Skin of body (tissue), 3 donors: ENCODE measurements at places on chromosomes 2 and 18.

DNA sequence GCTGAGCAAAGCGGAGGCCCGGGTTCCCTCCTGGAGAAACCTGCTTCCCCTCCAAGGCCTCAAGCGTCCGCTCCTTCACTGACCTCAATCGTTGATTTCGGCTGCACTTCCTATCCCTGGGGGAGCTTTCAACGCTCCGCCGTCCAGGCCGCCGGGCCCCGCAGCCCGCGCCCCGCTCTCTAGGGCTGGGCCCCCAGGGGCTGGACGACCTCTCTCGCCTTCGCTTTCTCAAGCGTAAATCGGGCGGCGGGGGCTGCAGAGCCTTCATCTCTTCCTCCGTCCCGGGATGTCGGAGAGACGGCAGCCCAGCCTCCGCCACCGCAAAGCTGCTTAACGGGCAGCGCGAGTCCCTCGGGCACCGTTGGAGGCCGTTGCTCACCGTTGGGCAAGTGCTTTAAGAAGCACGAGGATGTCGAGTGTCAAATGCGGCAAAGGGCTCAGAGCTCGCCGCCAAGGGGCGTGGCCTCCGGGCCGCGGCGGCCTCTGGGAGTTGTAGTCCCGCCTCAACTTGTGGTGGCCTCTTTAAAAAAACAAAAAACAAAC, 8.5 kb downstream of the HES6 start:
- peak; percentile 35 for DNase-seq

DNA sequence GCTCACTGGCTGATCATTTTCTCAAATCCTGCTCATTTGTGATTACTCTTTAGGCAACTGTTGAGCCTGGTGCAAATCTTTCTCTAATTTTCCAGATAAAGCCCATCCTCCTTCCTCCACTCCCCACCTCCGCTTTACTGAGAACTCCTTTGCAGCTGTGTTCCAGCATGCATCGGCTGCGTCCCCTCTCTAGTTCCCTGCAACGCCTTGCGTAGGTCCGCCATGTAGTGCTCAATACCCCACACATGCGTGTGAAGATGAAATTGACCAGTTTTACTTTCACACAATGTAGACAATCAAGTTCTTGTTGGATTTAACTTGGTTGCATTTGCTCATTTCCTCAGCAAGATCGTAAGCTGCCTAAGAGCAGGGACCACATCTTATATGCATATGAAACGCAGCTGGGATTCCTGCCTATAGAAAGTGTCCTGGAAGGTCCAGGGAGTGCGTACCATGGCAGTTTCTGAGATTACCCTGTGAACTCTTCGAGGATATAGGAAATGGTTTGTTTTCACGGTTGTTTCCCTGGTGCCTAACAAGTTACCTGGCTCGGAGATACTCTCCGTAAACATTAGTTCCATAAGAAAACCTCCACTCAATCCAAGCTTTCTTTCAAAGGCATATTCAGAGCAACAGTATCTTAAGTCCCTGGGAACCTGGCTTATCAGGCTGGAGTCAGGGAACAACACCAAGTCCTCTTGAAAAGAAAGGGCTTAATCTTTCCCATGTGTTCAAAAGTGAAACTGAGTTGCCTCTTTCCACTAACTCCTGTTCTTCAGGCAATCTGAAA, 766.4 kb upstream of the ID2 start:
- DNase-seq, result peak; percentile 58

DNA sequence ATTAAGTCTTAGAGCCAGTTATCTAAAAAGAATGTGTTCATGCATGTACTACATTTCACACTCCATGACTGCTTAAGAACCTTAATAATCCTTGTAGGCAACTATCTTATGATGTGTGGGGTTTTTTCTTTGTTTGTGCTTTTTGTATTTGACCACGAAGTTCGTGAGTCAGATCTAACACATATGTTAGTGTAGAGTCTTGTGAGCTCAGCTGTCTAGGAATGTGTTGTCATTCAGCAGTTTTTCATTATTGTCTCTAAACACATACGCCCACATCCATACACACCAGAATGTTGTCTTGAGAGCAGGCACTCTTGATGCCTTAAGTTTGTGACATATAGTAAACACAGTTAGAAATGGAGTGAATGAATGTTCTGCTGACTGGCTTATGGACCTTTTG, 38.4 kb downstream of the CAB39 start:
- DNase-seq, result peak; percentile 95

GRCh38 chr18:59643740-59644139, 53.5 kb downstream of the CCBE1 start:
- DNase-seq, result no peak

GRCh38 chr2:22382479-22383169, 1002.4 kb upstream of the KLHL29 start:
- DNase-seq, result no peak

DNA sequence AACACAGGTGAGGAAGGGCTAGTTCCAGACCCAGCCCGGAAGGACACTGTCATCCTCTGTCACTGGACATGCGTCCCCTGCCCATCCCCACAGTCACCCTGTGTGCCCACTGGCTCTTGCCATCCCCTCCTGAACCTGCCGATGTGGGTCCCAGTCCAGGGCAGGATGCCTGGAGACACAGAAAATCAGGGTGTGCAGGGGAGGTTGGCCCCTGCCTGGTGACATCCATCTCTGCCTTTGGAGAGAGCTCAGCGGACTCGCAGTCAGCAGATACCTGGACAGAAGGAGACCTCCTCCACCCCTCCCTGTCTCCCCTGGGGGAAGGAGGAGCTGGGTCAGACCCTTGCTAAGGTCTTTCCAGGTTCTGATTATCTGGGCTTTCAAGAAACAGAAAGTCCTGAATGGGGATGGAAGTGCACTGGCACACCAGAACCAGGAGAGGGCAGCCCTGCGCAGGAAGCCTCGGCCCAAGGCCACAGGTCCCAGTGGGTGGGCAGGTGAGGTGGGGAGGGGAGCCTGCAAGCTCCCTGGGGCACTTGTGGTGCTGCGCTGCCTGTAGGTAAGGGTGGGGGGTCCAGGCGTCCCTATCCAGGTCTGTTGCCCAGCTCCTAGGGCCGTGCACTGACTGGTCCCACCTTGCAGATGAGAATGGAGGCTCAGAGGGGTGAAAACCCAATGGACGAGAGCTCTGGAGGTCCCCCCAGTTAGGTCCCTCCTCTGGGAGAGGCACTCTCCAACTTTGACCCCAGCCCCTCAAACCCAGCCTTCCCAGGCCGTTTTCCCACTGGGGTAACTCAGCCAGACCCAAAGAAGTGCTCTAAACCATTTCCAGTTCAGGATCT, 9.7 kb upstream of the OTOS start:
- no peak for DNase-seq

- DNase-seq, result no peak
Observed at GRCh38 chr18:1994471-1994870, 576.8 kb downstream of the METTL4 start.

DNA sequence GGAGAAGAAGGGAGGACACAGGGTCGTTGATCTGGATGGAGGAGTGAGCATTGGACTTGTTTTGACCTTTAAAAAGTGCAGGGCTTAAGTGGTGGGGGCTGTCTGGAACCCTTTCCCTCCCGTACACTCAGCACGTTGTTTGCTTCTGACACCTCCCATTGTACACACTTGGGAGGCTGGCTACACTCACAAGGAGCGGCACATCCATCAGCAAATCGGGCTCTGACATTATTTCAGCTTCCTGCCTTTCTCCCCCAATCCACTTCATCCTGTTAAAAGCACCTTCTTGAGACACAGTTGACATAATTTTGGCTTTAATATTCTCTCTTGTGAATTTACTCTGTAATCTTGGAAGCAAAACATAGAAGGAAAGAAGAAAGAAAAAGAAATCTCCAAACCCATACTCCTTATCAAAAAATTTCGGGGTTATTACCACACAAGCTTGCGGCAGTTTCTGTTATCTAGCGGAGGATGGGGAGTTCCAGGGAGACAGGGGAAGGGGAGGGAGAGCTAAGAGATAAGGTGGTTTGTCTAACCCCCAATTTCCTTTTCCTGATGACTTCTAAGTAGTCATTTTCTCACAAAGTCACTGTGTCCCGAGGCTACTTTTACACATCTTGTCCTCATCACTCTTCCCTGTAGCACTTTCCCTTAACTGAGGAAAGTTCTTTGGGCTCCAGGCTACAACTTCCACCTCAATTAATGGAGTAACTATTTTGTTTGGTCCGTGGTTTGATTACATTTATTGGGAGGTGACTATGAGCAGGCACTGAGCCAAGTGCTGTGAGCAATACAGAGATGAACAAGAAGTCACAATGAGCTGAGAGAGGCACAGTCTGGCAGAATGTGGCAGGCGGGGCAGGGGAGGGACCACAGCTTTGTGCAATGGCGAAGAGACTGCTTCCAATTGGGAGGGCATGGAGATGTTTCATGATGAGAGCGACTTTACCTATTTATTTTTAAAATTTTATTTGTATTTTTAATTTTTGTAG, 240.1 kb upstream of the MEX3C start:
- no peak for DNase-seq

GRCh38 chr18:23916338-23916737, 98.2 kb upstream of the TTC39C start:
- DNase-seq, result no peak

GRCh38 chr2:239864247-239865058, 160.7 kb downstream of the NDUFA10 start:
- DNase-seq, result no peak

GRCh38 chr2:118279005-118279404, 190.7 kb downstream of the INSIG2 start:
- DNase-seq, result no peak

DNA sequence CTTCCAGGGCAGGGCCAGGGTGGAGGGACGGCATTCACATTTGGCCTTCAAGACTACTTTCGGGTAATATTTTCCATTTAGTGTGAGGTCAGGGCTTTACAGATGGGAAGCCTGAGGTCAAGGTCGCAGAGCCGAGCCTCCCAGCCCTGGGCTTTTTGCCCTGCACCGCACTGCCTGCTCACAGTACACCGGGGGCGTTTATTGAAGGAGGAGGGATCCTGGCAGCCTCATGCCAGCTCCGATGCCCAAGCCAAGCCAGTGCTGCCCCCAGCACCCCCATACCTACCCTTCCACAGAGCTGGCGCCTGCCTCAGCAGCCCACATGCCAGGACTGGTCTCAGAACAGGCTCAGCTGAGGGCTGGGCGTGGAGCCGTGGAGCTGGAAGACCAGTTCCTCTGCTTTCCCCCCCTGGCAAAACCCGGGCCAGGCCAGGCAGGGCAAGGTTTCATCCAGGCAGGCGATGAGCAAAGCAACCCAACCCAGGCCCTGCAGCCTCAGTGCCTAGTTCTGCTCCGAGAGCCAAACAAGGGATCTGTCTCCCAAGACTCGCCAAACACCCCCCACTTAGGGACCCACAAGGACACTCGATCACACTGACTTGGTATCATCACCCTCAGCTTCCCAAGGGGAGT, 11.9 kb downstream of the SDC1 start:
- DNase-seq, result no peak

DNA sequence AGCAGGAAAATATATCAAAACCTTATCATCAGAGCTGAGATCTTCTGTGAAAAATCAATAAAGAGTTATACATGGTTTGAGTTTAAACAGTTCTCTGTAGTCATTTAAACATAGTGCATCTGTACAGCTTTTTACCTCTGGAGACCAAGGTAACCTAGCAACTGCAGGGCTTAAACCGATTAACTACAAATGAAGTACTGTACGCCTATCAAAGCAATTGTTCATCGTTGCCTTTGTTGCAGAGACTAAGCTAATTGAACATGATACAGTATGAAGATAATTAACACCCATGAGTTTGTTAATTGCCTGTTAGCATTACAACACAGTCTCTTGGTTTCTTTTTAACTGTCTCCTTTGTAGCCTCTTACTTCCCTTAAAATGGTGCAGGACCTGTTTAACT, 147.9 kb downstream of the LNPK start:
- no peak for DNase-seq

GRCh38 chr18:68447286-68447685, 267.6 kb downstream of the TMX3 start:
- no peak for DNase-seq

GRCh38 chr18:13180614-13181375, 37.8 kb upstream of the LDLRAD4 start:
- no peak for DNase-seq

DNA sequence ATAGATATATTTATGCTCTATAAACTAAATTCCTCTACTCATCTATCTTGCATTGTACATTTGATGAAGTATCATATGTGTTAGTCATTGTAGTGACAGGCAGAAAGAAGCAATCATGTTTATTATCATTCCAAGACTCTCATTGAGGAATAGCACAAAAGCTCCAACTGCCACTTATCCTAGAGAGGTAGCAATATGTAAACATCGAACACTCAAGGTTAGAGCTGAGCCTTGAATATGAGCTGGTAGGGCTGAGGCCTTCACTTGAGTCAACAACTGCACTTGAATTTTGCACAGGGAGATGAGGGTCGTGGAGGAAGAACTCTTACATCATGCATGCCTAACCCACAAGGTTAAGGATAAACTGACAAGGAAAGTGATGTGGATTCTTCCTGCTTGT, 900.9 kb downstream of the CPS1 start:
- no peak for DNase-seq
